ENCODE measurements at places on chromosomes 11 and 22.

- no peak for DNase-seq
These were observed 620.1 kb upstream of the KIRREL3 start for GRCh38 chr11:127620671-127621070.

DNA sequence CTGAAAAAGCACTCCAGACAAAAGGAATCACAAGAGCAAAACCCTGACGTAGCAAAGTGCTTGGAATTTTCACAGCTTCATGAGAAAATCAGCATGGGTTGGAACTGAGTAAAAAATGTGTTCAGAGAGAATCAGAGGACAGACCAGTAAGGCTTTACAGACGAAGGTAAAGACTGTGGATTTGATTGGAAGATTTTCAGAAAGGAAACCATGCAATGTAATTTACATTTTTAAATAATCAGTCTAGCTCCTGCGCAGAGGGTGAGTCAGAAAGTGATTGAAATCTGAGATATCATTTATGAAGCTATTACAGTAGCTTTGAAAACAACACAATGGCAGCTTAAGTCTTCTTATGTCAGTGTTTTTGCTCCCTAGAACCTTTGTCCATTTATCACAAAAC lies 1122.3 kb downstream of the LRRC4C start:
- no peak for DNase-seq

DNA sequence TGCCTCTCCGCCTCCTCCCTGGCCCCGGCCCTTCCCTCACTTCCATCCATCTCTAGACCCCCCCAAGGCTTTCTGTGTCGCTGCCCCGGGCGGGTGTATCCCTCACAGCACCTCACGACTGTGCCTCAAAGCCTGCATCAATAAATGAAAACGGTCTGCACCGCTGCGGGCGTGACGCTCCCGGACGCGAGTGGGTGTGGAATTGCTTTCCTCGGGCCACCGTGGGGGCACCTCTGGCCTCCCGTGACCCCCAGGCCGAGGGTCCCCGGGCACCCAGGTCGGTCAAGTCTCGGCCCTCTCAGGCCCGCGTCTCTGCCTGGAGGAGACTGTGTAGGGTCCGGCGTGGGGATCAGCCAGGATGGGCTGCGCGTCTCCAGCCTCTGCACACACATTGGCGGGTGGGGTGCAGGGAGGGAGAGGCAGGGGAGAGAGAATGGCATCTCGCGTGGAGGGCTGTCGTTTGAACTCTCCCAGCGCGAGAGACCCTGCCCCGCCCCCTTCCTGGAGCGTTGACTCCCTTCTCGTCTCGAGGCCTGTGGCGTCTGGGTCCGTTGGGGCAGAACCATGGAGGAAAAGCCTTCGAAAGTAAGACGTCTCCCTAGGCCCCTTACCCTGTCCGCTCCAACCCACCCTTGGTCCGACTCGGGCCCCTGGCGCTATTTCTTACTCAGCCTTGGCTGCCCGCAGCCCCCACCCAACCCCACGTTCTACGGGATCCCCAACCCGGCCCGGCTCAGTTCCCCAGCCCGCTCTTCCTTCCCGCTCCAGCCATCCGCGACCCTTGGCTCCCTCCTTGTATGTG lies at the start of gene CATSPERZ:
TSS of gene CATSPERZ (plus strand) at position 512 of the 802 bp plus-strand sequence. CDS start at position 565, 53 bp downstream.
- no peak for DNase-seq

DNA sequence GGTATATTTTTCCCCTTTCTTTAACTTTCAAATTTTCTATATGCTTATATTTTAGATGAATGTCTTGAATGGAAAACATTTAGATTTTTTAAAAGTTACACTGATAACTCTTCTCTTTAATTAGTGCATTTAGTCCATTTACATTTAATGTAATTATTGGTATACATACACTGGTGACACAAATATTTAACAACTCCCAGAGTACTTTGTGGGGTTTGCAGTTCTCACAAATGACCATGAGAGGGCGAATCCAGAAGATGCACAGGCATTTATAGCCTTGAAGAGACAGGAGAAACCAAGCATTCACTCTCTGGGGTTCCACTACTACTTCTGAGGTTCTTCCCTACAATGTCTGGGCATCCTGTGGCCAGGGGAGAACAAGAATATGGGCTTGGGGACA lies 125.1 kb downstream of the TIMP3 start:
- no peak for DNase-seq

- DNase-seq: no peak
These were observed 55.8 kb upstream of the TREH start for GRCh38 chr11:118735203-118735602.

DNA sequence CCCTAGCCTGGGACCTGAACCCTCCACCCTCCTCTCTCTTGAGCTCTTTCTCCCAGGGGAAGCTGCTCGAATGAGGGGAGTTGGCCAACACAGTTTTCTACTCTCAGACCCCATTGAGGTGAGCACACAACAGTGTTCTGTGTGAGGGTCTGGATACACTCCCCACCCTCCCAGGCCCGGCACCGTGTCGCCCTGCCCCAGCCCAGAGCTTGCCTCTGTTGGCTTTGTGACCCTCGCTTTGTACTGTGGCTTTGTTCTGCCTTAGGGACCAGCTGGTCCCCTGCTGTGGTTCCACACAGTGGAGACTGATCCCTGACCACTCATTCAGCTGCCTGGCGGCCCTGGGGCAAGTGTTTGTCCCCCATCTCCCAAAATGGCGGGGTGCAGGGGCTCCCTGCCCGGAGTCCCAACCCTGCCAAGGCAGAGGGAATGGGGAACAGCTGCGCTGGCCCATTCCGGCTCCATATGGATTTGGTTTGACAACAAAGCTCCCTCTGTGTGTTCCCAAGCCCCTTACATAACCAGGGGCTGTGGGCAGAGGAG lies 8.3 kb downstream of the ST3GAL4 start:
- no peak for DNase-seq

DNA sequence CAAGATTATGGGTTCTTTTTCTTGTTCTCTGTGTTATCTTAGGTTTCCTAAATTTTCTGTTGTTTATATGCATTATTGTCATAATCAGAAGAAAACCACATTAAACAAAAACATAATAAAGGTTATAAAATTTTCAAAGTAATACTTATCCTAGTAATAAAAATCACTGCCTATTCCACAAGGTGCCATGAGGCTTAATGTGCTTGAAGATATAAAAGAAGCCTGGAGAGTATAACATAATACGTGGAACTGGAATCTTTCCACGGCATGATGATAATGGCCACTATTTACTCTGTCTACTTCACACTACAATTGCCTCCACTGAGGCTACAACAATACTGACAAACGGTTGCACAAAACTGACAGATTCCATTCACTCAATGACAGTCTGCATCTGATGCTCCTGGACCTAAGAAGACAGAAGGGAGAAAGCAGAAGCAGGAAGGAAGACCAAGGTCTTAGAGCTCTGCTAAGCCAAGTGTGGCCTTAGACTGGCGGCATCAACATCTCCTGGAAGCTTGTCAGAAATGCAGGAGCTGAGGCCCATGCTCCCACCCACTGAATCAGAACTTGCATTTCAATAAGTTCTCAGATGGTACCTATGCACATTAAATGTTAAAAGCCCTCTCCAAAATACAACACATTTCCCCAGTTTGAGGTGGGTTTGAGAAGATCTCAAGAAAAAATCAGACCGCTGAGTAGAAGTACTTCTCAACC lies 13.1 kb downstream of the TENM4 start:
- no peak for DNase-seq

DNA sequence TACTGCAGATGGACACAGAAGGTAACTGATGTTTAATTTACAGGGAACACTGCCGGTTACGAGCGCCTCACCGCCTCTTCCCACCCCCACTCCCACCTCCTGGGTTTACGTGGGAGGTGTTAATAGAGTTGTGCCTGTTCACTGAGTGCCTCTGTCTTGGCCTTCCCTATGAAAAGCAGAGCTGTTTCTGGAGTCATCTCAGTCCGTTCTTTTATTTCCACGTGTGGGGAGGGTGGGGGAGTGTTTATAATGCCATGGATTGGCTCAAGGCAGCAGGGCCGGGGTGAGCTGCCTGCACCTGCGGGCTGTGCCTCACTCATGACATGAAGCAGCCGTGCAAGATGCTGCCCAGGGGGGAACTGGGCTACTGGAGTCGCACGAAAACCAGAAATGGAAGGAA lies 322.7 kb downstream of the CADM1 start:
- DNase-seq: no peak

DNA sequence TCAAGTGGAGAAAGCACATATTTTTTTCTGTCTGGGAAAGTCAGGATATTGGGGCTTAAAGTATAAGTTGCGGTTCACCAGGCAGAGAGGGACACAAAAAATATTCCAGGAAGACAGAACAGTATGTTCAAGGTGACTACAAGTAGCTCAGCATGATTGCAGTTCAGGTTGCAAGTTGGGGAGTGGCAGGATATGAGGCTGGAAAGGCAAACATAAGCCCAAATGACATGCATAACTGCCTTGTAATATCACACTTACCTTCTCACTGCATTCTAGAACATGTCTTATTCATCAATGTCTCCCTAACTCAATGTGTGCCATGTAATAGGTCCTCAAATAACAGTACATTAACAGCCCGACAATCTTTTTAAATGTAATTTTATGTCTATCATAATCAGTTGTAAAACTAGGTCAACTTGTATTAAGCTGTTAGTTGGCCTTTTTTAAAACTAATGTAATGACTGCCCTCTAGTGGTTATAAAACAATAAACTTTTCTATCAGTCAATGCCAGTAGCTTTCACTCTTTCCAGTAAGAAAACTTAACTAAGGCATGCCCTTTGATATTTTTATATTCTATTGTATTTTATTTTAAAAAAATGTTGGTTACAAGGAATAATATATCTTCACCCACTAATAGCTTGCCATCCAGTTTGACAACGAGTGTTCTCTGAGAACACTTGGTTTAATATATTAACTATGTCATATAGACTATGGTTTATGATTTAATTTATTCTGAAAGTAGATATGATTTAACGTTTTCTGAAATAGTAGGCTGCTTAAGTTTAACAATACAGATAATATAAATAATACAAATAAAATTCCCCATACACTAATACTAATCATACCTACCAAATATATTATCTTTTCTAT lies 39.4 kb upstream of the CFAP300 start:
- DNase-seq: no peak

- DNase-seq: no peak
These were observed 47.7 kb upstream of the CSNK2A3 start for GRCh38 chr11:11400635-11401232.

DNA sequence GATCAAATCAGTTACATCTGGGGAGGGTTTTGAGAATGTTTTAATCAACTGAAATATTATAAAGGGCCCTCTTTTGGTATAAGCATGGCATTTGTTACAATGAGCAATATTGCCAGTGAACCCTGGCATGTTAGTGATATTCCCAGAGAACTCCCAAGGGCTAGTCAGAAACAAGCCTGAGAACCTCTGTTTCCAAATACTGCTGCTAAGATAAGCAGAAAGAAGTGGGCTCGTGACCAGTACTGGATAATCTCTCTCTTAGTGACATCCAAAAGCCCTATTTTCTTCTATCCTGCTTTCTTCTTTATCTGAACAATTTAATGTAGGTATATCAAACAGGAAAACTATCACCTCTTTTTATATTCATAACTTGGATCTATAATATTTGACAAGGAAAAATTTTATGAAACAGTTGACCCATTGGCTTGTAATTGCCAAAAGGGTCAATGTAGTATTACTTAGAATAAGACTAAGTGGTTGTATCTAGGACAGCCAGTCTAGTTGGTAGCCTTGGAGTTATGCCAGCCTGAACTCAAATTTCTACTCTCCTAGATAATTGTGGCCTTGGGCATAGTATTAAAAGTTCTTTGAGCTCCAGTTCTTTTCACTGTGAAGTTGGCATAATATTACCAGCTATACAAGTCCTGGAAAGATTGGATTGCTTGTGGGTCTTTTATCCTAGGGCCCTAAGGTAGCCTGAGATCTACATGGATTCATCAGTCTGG lies 15.7 kb downstream of the CAT start:
- DNase-seq: no peak

All from stimulated activated CD8-positive, alpha-beta memory T cell treated with anti-CD3 and anti-CD28 coated beads, Interleukin-4, amount 100 ng/mL, for 1 hour (primary cell).